ENCODE measurements at places on chromosomes 11 and 22.

GRCh38 chr11:129458278-129458677 lies 82.6 kb downstream of the BARX2 start:
- no peak for DNase-seq

- DNase-seq = no peak
These were observed 162.8 kb downstream of the NCAM1 start for GRCh38 chr11:113124006-113124405.

DNA sequence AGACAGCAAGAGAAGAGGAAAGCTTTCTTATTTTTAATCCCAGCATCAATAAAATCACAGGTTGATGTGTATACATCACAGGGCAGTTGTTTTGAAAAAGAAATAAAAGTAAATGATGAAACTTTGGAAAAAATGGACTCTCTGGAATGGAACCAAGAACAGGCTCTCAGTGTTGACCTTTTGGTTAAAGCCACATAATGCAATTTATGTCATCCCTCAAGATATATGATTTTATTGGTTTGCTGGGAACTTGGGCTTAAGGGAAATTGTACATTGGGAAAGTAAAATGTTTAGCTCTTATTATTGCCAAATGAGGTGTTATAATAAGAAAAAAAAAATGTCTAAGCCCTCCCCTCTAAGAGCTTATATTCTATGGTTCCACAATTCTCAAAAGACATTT lies 139.8 kb upstream of the MTNR1B start:
- DNase-seq = no peak

DNA sequence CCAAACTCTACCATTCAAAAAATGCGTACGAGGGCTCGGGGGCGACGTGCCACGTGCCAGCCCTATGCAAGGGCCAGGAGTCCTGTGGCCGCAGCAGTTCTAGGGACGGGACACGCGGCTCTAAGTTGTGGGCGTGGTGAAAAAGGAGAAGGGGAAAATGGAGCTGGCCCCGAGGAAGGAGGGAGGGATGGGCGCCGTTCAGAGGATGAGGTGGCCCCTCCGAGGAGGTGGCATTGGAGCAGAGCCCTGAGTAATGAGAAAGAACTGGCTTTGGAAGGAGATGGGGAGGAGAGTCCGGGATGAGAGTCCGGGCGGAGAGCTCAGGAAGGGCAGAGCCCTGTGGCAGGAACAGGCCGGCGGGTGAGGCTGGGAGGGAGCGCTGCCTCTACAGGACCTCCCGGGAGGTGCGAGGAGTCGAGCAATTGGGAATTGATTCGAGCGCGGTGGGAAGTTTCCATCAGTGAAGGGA lies 21.0 kb downstream of the OTUB1 start:
- no peak for DNase-seq

GRCh38 chr11:116071241-116071640 lies 567.0 kb upstream of the CADM1 start:
- DNase-seq = no peak

- DNase-seq = no peak
These were observed 5.3 kb downstream of the YAP1 start for GRCh38 chr11:102115557-102115956.

DNA sequence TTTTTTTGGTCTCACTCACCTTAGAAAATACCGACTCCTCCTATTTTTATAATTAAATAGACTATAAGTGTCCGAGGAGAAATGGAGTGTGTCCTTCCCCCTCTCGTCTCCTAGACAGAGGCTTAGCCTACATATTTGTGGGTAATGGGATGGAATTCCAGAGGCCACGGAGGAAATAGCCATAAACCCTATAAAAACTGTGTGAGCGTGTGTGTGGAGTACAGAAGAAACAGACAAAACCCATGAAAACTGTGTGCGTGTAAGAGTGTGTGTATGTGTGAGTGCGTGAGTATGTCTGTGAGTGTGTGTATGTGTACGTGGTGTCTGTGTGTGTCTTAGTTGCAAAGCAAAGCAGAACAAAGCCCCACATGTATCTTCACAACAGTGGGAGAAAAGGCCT lies 883.5 kb downstream of the OPCML start:
- DNase-seq = no peak

- DNase-seq = no peak
These were observed 1.6 kb upstream of the IZUMO1R start for GRCh38 chr11:94302776-94303175.

DNA sequence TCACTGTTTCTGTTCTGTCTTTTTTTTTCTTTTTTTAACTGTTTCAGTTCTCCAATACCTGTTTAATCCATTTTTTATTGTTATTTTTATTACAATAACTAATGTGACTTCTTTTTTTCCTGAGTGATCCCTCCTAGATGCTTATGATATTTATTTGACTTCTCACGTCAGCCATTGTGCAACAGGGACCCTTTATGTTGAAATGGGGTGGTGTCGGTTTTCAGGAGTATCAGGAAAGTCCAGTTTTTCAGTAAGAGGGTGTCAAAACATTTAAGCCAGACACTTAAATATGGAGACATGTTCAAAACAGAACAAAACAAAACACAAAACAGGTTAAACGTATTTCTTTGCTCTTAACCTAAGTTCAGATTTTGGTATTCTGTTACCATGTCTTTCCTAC lies 418.8 kb downstream of the DYNC2H1 start:
- DNase-seq = no peak

Data from CMK (cell line).